ENCODE measurements at places on chromosomes 16 and 17. TPM values are rescaled to one million over a fixed set of nuclear protein-coding genes. Genes with fewer than 3 reads are reported as not detected.

The CHD9NB gene
- 1.8 TPM for polyA plus RNA-seq

The RIPOR1 gene
- polyA plus RNA-seq = 42.2 TPM

The CD300LB gene
- not detected for polyA plus RNA-seq

The NARF gene
- polyA plus RNA-seq = 65.4 TPM

The MEIOC gene
- 1.0 TPM for polyA plus RNA-seq

The PIPOX gene
- polyA plus RNA-seq = 1.8 TPM

The RGS9 gene
- 2.6 TPM for polyA plus RNA-seq

The DLG4 gene
- 22.6 TPM for polyA plus RNA-seq

The KRT32 gene
- not detected for polyA plus RNA-seq

All from muscle of back (tissue), 13 donors.